ENCODE measurements at places on chromosomes 16 and 17. TPM values are rescaled to one million over a fixed set of nuclear protein-coding genes. Genes with fewer than 3 reads are reported as not detected.

Gene CTRB1
- polyA plus RNA-seq: 0.24 TPM

Gene MT1M
- polyA plus RNA-seq: 6.6 TPM

Gene CALB2
- 44.1 TPM for polyA plus RNA-seq

Gene FOXF1
- 1.5 TPM for polyA plus RNA-seq

Gene TBC1D26
- 0.24 TPM for polyA plus RNA-seq

Gene TP53TG3F
- polyA plus RNA-seq: not detected

Gene ASPHD1
- 52.7 TPM for polyA plus RNA-seq

Gene WFIKKN1
- 1.4 TPM for polyA plus RNA-seq

Gene NPTX1
- 20.5 TPM for polyA plus RNA-seq

Gene PRR35
- polyA plus RNA-seq: not detected

Gene KRT12
- not detected for polyA plus RNA-seq

Gene ITPRIPL2
- polyA plus RNA-seq: 8.0 TPM

Gene VPS35L
- polyA plus RNA-seq: 61.5 TPM

Gene NPIPB8
- 2.4 TPM for polyA plus RNA-seq

Gene HEXD
- polyA plus RNA-seq: 50.7 TPM

Gene HOXB3
- polyA plus RNA-seq: 141 TPM

Gene SOX8
- 166 TPM for polyA plus RNA-seq

Gene RAPGEFL1
- polyA plus RNA-seq: 53.0 TPM

Gene SPATA20
- 45.9 TPM for polyA plus RNA-seq

Gene CCDC78
- polyA plus RNA-seq: 13.1 TPM

Gene EVPL
- 0.90 TPM for polyA plus RNA-seq

Gene KRTAP2-2
- polyA plus RNA-seq: not detected

Gene CCL1
- not detected for polyA plus RNA-seq

Gene APOBR
- polyA plus RNA-seq: 0.87 TPM

Gene NXPH3
- polyA plus RNA-seq: 7.0 TPM

Gene RBFOX1
- 169 TPM for polyA plus RNA-seq

Gene JUP
- 44.6 TPM for polyA plus RNA-seq

Gene CD300A
- polyA plus RNA-seq: 6.7 TPM

Gene NLRC3
- polyA plus RNA-seq: 3.3 TPM

Gene LGALS3BP
- 83.0 TPM for polyA plus RNA-seq

Gene BCL6B
- polyA plus RNA-seq: 5.6 TPM

Gene NPEPPS
- polyA plus RNA-seq: 195 TPM

Gene CACNG4
- polyA plus RNA-seq: 161 TPM

Gene MMP28
- 34.9 TPM for polyA plus RNA-seq

Gene GDPD3
- polyA plus RNA-seq: 6.8 TPM

Gene ZNF385C
- polyA plus RNA-seq: 7.3 TPM

Gene GUCY2D
- 2.3 TPM for polyA plus RNA-seq

Gene ZNF688
- 20.4 TPM for polyA plus RNA-seq

Gene MCRIP2
- polyA plus RNA-seq: 34.8 TPM

Gene SPN
- 0.79 TPM for polyA plus RNA-seq

Gene PMFBP1
- 5.6 TPM for polyA plus RNA-seq

Gene ZACN
- 49.6 TPM for polyA plus RNA-seq

Gene MYH2
- polyA plus RNA-seq: 0.21 TPM

Gene TP53I13
- polyA plus RNA-seq: 23.4 TPM

Gene DNAH17
- polyA plus RNA-seq: 4.8 TPM

Gene CSF3
- not detected for polyA plus RNA-seq

Gene C1QTNF8
- 0.59 TPM for polyA plus RNA-seq

Gene ST6GALNAC2
- polyA plus RNA-seq: 20.4 TPM

Gene TMEM235
- polyA plus RNA-seq: 2.0 TPM

Gene GPRC5C
- polyA plus RNA-seq: 19.1 TPM

Gene B4GALNT2
- 0.33 TPM for polyA plus RNA-seq

Gene MFAP4
- 27.0 TPM for polyA plus RNA-seq

Gene PNMT
- 5.8 TPM for polyA plus RNA-seq

Gene ZP2
- not detected for polyA plus RNA-seq

Gene WFDC1
- 10.4 TPM for polyA plus RNA-seq

Gene OR3A3
- polyA plus RNA-seq: 0.39 TPM

Gene ADAD2
- polyA plus RNA-seq: 1.3 TPM

Gene CLEC18C
- 2.2 TPM for polyA plus RNA-seq

Gene MARVELD3
- polyA plus RNA-seq: 3.9 TPM
